ENCODE measurements at places on chromosomes 2 and 18.

- DNase-seq: no peak
These were observed 34.8 kb downstream of the TET3 start for GRCh38 chr2:74019516-74019915.

GRCh38 chr2:7083580-7084509 lies 166.6 kb downstream of the RNF144A start:
- DNase-seq: no peak

GRCh38 chr2:69253611-69254301 lies 133.3 kb downstream of the GFPT1 start:
- peak; percentile 96 for DNase-seq

DNA sequence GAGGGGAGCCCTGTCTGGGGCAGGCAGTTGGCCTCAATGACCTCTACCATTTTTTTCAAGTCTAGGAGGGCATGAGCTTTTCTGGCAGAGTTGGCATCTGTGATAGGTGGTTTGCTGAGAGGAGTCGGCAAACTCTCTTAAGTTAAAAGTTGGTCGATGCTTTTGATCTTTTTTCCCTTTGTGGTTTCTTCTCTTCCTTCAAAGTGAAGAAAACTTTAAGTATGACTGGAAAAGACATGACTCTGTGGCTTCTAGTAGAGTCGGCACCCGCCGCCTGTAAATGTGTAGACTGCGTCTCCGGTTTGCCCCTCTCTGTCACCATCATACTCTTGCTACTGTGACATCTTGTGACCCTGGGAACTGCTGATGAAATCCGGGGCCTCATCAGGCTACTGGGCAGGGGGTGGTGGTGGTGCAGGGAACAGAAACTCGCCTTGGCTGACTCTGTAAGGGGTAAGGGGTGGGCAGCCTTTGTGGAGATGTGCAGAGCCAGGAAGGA lies 21.1 kb downstream of the INPP5D start:
- no peak for DNase-seq

DNA sequence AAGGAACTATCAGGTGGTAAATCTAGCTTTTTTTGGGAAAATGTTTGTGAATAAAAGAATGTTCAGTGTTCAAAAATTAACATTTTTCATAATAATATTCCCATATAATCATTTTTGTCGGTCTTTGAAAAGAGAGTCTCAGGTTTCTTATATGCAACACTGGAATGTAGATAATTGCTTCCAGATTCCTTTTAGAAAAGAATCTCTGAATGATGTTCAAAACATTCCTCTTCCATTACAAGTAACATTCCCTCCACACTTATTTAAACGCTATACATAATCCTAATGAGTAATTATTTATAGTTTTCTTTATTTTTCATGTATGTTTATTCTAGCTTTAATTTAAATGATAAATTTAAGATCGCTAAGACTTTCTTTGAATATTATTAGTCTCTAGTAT lies 7.0 kb downstream of the ZSWIM2 start:
- no peak for DNase-seq

- no peak for DNase-seq
These were observed 131.1 kb downstream of the CCDC74A start for GRCh38 chr2:131658769-131659131.

DNA sequence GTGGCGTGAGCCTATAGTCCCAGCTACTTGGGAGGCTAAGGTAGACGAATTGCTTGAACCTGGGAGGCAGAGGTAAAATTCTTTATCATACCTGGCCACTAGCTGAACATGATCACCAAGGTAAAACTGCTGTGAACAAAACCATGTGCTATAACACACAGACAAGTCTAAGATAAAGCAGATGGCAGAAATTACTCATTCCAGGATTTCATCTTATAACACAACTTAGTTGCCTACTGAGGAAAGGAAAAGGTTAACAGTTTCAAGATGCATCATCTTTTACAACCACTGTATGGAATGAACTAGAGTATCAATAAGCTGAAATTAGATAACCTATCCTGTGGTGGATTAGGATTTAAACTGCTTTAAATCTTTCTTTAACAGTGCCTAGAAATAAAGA lies 8.3 kb downstream of the ARL5A start:
- no peak for DNase-seq

- no peak for DNase-seq
These were observed 48.6 kb downstream of the LAMA1 start for GRCh38 chr18:7068871-7069590.

DNA sequence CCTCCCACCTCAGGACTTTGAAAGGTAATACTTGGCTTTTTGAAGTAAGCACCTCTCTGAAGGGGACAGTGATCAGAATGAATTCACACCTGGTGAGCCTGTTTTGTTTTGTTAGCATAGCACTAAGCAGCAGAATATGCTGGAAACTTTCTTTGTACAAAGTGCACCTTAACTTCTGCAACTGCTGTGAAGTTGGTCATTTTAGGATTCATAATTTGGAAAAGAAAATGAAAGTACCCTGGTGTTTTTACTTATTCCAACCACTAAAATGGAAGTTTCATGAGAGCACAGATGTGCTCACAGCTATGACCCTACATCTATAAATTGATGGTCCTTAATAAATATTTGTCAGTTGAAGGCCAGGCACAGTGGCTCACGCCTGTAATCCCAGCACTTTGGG lies 257.8 kb upstream of the STON1 start:
- no peak for DNase-seq

- no peak for DNase-seq
These were observed 251.6 kb downstream of the BCL2 start for GRCh38 chr18:63067939-63068338.

DNA sequence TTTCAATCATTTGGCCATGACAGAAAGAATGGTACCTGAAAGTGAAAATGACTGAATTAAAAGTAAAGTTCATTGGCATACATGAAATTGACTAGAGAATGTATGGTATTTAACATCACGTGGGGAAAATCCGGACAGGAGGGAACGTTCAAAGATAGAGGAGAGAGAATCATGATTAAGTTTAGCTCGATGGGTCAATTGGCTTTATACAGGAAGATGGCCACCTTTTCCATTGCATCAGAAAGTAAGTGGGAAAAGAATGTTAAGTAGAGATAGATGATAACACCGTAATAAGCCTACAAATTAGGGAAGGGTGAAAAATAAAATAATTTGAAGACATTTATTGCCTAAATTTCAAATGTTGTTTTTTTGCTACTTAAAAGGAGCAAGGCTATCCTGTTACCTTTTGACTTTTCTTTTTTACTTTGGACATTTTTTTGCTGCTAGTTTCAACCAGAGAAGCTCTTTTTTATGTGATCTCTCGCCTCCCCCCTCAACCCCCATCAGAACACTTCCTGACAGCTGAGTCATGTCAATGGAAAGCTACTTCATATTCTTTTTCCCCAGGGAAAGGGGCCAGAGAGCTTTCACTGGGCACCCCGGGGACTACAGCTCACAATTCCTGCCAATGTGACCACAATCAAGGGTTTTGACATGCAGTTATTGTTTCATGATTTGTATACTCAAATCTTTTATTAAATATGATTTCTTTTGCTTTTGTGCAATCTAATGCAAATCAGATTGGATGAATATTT lies 767 bp upstream of the CCDC102B start:
- DNase-seq: peak; percentile 75

GRCh38 chr2:234399451-234400246 lies 97.2 kb downstream of the ARL4C start:
- DNase-seq: no peak

DNA sequence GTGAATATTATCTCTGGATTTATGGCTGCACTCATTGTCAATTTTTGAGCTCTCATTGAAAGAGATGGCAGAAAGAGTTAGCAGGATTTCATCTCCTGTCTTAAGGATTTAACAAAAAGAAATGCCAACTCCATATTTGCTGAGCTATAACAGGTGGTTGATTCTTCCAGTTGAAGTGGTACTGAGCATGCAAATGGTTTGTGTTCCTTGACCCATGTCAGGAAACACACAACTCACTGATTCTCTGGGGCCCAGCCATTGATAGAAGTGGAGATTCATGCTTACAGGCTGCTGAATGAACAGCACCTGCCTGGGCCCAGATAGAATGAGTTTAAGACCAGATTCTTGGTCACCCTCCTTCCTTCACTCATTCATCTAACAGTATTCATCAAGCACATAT lies 128.8 kb downstream of the CERS6 start:
- DNase-seq: no peak

GRCh38 chr2:113716291-113716690 lies 40.2 kb downstream of the SLC35F5 start:
- no peak for DNase-seq

DNA sequence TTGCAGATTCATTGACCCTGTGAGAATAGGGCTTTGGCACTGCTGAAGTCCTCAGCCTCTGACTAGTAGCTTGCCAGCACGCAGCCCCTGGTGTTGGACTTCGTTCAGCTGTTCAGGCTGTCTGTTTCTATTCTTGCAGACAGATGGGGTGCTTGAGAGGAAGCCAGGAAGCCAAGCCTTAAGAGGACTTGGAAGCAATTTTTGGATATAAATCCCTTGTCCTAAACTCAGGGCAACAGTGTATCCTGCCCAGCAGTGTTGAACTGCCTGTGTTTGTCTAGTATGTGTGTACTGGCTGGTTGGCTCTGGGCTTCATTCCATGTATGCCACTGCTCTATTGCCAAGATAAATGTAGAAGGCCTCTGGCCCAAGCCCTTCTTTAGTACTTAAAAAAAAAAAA lies 108.6 kb downstream of the COMMD1 start:
- peak; percentile 66 for DNase-seq

DNA sequence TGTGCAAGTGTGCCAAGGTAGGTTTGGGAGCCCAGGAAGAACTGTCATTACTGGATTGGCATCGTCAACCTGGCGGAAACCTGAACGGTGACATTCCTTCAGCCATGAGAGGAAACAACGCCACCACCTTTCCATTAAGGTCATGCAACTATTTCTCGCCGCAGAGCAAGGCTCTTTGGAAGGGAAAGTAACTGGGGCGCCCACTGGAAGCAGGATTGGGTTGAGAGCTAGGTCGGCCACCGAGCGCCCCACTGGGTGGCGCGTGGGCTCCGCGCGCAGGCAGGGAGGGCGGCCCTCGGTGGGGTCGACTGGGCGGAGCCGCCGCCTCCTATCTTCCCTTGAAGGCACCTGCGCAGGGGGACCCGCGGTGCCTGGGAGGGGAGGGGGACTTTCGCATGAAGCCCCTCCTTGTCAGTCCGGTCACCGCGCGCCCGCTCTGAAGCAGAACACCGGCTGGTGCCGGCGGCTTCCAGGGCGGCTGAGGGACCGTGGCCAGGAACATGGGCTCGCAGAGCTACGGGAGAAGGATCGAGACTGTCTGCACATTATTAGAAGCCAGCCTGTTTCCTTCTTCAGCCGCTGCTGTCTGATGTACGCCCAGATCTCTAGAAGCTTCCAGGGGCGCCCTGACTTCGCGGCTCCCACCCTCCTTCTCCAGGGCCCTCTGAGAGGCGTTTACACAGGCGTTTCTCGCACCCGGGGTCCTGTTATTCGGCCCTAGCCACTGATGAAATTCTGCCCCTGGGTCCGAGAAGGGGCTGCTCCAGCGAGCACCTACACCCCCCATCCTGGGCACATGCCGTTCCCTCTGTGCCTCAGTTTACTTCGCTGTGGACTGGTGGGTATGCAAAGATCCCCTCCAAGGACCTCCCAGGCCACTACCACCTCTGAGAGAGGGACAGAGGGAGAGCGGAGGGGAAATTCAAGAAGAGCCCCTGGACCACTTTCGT lies 27.3 kb upstream of the MAL start:
- DNase-seq: no peak

DNA sequence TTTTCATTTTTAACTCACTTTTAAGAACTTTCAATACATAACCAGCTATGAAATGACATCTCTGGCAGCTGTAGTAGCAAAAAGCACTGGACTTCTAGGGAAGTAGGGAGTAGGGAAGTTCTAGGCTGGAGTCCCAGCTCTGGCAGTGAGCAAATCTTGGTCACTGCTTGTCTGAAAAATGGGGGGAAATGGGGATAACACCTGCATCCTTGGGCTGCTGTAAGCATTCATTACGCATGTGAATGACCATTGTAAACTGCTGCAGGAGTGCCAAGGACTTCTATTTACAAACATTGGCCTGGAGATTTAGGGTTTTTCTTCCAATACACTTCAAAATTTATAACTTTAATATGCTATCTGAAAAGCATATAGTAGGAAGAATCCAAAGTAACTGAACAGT lies 972 bp upstream of the MPP4 start:
- DNase-seq: no peak

GRCh38 chr2:79831961-79832360 lies 319.1 kb downstream of the CTNNA2 start:
- DNase-seq: no peak

GRCh38 chr2:22359071-22359672 lies 1025.8 kb upstream of the KLHL29 start:
- no peak for DNase-seq

DNA sequence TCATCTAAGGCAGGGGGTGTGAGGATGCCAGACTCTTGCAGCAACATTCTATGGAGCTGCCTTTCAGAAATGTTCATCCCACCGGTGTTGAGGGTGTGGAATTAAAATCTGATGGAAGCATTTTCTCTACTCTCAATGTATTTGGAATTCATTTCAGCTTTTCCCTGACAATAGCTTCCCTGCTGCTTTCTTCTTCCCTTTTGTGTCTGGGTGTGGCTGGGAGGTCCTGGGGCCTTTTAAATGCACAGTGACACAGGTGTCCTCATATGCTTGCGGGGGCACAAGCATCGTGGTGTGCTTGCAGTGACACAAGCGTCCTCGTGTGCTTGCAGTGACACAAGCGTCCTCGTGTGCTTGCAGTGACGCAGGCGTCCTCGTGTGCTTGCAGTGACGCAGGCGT lies 43.4 kb upstream of the ASB18 start:
- no peak for DNase-seq

- no peak for DNase-seq
These were observed 144.2 kb upstream of the ID2 start for GRCh38 chr2:8537562-8538155.

GRCh38 chr2:120899771-120900170 lies 164.1 kb downstream of the GLI2 start:
- DNase-seq: no peak

DNA sequence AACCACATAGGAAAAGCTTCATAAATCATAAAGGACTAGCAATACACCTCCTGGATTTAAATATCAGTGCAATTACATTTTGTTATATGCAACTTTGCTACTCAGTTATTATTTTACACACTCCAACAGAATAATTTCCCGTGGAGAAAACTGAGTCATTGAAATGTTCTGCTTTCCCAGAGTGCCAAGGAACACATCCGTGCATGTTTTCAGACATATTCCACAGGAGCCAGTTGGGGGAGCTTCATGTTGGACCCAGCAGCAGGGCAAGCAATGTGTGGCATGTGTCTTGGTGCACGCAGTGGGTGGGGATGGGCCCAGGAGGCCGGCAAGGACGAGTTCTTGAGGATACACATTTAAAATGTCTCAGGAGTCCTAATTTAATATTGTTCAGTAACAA lies 14.4 kb upstream of the SMIM21 start:
- DNase-seq: no peak

DNA sequence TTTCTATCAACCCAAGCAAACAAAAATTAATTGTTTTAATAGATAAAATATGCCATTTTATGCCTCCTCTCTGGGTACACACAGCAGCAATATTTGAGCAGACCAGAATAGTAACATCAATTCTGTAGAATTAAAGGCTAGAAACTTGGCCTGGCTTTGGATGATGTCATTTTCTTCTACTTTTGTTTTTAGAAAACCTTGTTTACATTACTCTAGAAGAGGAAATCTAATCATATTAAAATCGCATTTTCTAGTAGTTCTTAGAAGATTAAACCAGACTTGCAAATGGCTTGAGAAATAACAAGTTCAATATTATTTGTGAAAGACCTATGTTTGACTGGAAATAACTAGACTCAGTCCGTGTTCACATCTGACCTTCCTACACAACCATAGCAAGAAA lies 102.3 kb upstream of the RFX8 start:
- no peak for DNase-seq

- DNase-seq: no peak
These were observed 2.6 kb downstream of the HOXD3 start for GRCh38 chr2:176159663-176160250.
